ENCODE measurements at places on chromosomes 6 and 20.
A peak's percentile ranks its signal among the peaks of the same experiment; 100 is the strongest.

DNA sequence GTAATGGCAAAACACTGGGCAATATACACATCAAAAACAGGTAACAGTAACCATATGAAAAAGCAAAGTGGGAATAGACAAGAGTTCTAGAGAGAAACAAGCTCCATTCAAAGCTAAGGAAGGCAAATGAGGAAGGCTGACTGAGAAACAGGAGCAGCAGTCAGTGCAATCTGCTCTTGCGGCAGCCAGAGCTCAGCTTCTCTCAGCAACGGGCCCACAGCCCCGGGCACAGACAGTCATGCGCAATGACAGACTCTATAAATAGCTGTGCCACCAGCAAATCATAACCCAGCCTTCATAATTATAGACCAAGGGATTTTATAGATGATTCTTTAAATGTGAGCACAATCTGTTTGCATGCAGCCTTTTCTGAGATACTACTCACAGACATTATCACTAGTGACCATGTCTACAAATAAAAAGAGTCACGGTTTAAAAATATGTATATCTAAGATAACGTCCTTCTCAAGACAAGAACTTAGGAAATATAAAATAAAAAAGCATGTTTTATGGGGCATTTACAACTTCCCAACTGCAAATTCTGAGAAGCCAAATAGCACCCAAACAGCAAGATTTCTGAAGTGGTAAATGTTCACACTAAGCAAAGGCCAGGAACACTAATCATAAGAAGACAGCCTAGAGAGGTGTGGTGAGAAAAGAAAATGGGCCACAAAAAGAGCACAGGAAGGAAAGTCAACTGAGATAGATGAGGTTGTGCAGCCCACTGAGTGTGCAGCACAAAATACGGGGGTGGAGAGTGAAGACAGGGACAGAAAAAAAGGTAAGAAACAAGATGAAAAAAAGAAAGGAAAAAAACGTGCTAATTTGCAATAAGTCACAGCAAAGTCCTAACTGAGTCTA is 39.9 kb upstream of the BEND6 start:
- DNase-seq = peak; percentile 72

- no peak for DNase-seq
Measured at GRCh38 chr20:15886250-15886649, 687.0 kb downstream of the KIF16B start.

- no peak for DNase-seq
Measured at GRCh38 chr6:18302561-18303439, 38.5 kb upstream of the DEK start.

DNA sequence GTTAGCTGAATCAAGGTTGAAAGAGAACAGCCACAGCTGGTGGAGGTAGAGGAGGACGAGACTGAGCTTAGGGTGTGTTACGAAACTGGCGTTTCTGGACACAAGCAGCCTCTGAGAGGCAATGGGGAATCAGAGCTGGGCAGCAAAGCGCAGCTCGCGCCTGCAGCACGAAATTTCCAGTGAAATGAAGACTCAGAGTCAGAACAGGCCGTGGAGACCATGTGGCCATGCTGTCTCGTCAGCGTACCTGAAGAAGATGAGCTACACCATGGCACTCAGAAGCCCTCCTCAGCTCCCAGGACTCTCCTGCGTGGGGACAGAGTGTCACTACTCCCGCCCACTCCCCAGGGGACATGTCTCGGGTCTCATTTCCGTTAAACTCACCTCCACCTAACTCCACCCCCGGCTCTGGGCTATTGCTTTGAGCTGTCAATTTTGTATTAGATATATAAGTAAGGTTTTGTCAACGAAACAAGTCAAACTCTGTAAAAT is 256.9 kb downstream of the ERMARD start:
- DNase-seq = no peak

- no peak for DNase-seq
Measured at GRCh38 chr20:4661191-4661590, 60.5 kb upstream of the PRND start.

- DNase-seq = no peak
Measured at GRCh38 chr6:74177506-74177905, 481.5 kb downstream of the CD109 start.

- DNase-seq = no peak
Measured at GRCh38 chr6:8006208-8006607, 58.0 kb downstream of the BLOC1S5 start.

- DNase-seq = no peak
Measured at GRCh38 chr20:41657655-41658054, 39.5 kb upstream of the CHD6 start.
